Stimulated activated naive CD8-positive, alpha-beta T cell treated with anti-CD3 and anti-CD28 coated beads, Interleukin-15, Interleukin-2, amounts not matched to agents 100 U/mL and 50 U/mL, for 24 hours (primary cell): ENCODE measurements at places on chromosomes 5 and 9.

DNA sequence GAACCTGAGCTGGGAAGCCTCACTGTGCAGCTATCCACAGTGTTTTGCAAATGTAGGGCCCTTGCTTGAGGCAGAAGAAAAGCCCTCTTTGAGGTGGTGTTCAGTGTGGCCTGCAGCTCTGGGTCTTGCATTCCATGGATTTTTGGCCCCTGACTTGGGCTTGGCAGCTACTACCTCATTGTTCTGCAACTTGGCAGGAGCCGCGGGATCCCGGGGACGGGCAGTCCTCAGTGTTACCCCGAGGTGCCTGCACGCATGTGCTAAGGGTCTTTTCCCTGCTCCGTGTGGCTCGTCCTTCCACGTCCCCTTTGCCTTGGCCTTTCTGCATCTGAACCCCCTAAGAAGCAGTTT, 39.8 kb downstream of the NEK6 start:
- no peak for DNase-seq

DNA sequence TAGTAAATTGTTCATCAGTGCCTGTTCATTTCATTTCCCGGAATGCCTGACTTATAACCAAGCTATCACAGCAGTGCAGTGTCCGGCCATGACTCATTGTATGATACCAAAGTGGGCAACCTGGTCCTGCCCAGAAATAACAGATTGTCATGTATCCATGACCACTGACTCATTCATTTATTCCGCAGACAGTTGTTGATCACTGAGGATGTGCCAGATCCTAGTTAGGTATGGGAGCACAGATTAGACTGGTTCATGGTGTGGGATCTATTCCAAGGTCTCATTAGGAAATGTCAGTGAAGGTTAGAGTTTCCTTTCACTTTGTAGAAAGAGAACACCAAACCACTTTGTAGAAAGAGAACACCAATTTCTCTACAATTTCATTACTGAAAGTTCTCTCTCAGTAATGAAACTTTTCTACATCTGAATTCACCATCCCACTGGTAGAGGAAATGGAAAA, 8.7 kb downstream of the NREP start:
- no peak for DNase-seq

DNA sequence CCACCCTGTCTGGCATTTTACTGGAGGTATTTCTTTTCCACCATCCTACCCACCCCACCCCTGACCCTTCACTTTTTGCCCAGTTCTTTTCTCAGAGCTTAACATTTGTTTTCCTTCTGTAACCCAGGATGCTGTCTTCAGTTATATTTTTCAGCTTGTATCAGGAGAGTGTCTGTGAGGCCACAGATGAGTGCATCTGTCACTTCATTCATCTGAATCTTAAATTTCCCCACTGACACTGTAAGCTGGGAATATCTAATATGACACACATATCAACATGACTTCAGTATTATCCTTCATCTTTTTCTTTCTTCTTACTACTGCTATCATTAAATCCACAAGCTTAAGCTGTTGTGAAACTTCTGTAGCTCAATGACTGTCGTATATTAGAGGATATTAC, 4.9 kb downstream of the MARCHF3 start:
- DNase-seq = no peak

DNA sequence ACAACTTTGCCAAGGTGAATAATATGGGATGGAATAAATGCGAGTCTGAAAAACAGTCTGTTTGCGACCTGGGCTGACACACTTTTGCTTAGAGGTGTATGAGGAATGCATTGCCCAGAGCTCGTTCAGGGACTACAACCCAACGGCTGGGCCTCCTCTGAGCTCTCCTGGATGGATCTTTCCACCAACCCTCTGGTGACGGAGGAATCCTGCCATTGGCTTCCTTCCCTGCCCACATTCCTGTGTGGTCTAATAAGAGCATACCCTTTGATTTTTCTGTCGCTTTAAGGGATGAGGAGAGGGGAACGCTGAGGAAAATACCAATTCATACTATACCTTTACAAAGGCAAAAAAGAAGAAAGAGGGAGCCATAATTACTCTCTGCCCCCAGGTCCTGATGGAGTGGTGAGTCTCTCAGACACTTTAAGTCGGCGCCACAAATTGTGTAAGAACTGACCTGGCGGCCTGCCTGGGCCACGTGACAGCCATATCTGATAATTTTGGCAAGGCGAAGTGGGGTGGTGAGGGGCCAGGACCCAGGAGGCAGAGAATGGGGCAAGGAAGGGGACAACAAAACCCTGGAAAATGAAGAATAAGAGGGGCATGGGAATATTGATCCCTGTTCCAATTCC, 265.2 kb upstream of the MSX2 start:
- DNase-seq = no peak

GRCh38 chr5:68460147-68460798, 244.7 kb downstream of the PIK3R1 start:
- peak; percentile 48 for DNase-seq

- DNase-seq = no peak
Measured at GRCh38 chr9:127570533-127571111, 41.5 kb upstream of the STXBP1 start.

- DNase-seq = no peak
Measured at GRCh38 chr9:89562186-89562814, 42.5 kb upstream of the GADD45G start.

GRCh38 chr9:127877566-127877998, at the start of gene AK1:
AK1 (minus strand) TSS chr9:127877675; CDS start chr9:127874617, 3,058 bp downstream.
- no peak for DNase-seq

DNA sequence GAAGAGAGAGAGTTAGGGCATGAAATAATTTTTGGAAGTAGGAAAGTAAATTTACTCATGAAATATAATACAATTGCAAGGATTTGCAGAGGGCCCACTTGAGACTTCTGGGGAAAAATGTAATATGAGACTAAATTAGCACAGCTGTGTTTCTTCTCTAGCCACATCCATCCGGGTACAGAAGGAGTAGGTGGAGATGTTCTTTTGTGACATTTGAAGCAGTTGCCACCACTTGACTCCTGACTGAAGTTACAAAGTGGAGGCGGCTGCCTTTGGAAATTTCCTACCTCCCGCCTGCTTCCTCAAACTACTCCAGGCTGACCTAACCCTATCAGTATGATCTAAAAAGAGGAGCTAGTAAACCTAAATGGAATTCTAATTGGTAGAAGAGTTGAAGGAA, 58.1 kb upstream of the SHISAL2B start:
- DNase-seq = no peak

DNA sequence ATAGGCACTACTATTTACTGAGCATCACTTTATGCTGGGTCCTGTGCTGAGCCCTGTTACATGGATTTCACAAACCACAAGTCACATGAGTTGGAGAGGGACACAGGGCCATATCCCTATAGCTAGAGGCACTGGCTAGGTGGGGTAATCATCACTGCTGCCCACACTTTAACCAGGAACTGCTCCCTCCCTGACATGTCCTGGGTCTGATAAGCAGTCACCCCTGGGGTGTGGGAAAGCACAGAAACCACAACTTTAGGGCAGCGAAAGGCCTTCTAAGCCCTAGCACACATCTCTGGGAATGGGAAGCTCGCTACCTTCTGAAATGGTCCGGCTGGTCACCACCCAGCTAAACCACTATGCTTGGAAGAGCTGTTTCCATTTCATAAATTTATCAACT, 15.0 kb downstream of the TBC1D2 start:
- no peak for DNase-seq

DNA sequence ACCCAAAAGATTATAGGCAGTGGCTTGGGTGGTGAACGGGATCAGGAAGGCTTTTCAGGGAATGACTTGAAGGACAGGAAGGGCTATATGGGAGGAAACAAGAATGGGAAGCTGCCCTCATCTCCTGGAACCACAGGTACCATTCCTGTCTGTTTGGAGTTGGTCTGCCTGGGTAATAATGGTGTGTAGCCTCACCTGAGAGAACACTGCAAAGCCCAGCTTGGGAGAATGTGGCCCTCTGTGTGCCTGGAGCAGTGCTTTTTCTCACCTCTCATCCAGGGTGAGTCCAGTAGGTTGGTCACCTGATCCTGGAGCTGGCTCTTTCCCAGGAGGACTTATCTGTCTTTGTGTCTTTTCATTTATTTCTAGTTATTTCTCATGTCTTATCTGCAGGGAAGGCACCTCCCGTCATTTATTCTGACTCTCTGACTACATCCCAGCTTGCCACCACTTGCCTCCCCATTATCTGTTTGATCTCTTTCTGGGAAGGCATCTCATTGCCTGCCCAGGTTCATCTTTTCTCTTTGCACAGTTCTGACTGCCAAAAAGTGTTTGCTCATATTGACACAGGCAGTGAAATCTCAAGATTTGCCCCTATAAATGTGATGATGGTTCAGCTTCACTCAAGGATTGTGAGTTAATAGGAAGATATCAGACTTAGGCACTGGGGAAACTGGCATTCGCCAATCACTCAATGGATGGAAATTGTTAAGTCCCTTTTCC, 22.5 kb upstream of the OR2S2 start:
- DNase-seq = no peak

GRCh38 chr9:94178927-94179326, 80.2 kb upstream of the ZNF169 start:
- DNase-seq = no peak

DNA sequence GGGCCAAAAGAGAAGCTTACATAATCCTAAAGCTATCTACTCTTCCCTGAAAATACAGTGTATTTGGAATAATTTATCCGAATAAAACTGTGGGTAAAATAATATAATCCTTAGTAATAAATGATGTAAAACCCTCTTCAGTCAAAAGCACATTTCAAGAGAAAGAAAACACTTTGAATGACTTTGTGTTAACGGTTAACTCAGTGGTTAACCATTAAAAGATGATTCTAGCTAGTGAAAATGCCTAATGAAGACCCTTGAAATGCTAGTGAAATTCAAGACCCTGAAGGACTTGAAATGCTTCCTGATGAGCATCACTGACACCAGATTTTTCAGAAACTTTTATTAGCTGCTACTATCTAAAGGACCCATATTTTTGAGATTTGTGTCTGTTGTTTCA, 70.7 kb downstream of the COX7C start:
- DNase-seq = no peak

DNA sequence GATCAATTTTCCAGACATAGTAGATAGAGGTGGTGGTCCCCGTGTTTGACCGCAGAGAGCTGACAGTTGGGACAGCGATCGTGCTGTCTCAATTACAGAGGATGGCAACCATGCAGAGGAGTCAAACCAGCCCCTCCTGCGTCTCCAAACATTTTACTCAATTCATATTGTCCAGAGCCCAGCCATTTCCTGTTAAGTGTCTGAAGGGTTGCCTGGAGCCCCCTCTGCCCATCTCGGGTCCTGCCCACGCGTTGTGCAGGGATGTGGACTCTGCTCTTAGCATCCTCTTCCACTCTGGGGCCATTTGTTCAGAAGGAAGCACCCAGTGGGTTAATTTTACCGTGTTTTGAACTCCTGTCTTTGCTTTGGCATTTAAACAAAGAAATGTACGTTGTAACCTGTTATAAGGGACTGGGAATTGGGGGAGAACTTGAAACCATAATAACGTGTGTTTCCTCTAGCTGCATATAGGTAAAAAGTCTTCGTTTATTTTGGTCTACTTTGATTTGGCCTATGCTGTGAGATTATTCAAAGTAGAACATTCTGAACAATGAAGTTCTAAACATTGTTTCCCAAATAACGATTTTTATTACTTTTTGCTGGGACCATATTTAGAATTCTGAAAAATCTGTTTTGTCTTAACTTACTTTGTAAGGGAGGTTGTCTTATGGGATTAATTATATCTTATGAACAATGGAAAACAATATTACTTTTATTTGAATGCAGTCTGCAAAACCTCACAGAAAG, 876 bp downstream of the EGFLAM start:
- no peak for DNase-seq

DNA sequence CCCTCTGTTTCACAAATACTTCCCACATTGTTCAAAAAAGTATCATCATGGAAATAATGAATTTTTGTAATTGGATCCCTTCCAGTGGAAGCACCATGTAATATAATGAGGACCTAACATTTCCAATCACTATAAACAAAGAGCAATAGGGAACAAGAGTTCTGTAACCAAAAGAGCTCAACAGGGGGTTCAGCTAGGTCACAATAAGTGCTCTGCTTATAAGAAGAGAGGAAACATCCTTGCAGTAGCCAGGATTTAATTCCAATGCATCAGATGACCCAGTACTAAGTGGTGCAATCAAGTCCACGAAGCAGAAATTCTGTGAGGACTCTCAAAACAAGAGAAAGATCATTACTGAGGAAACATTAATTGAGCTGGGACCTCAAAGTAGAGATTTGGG, 5.9 kb downstream of the SERINC5 start:
- no peak for DNase-seq

GRCh38 chr5:67978171-67978570, 237.4 kb upstream of the PIK3R1 start:
- DNase-seq = no peak

DNA sequence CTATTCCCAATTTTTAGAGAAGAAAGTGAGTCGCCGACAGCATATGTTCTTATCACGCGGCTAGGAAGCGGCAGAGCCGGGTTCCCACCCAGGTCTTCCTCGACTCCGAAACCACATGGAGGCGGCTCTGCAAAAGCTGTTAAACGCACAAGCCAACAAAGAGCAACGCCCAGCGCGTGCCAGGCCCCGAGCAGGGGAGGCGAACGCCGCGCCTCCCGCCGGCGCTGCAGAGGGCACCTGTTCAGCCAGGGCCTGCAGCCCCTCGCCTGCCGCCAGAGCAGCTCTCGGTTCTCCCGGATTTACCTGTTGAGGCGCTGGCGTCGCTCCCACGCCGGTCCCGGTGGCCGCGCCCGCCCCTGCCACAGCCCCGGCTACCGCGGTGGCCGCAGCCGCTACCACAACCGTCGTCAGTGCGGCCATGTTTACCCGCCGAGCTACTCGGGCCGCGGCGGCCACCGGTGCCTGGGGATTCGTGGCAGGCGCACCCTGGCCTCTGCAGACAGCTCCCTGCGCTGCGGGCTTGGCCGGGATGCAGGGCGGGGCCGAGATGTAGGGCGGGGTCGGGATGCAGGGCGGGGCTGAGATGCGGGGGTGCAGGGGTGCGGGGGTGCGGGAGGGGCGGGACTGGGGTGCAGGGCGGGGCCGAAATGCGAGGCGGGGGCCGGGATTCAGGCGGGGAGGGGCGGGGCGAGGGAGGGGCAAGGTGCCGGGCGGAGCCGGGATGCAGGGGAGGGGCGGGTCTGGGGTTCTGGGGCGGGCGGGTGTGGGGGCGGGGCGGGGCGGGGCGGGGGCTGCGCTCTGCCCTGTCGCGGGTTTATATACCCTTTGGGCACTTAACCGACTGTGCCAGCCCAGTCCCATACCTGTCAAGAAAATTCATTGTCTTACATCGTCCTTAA, at the start of gene CCDC112:
Gene CCDC112, minus strand, starts transcription at position 531 of the 899 bp plus-strand sequence. Its CDS starts 111 bp downstream, at position 420.
- peak; percentile 84 for DNase-seq

DNA sequence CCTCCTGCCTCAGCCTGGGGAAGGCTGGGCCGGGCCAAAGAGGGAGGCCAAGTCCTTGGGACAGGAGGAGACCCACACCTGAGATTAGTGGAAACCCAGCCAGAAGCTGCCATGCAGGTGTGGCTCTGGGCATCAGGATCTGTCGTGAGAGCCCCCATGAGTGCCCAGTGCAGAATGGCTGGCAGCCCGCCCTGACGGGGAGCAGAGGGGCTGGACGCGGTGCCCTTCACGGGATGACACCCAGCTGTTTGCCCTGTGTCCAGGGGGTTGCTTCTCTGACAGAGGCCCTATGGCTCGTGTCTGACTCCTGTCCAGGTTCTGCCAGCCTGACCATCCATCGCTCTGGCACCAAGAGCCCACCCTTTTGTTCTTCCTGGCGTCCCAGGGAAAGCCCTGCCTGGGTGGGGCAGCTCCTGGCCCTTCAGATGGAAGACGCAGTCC, 8.5 kb downstream of the DIPK1B start:
- DNase-seq = no peak

GRCh38 chr9:77833561-77834429, 185.7 kb upstream of the GNA14 start:
- DNase-seq = no peak
